T-helper 9 cell (primary cell): ENCODE measurements at places on chromosomes 7 and 10.

GRCh38 chr7:92057375-92057774 lies 76.9 kb downstream of the CYP51A1 start:
- no peak for DNase-seq

DNA sequence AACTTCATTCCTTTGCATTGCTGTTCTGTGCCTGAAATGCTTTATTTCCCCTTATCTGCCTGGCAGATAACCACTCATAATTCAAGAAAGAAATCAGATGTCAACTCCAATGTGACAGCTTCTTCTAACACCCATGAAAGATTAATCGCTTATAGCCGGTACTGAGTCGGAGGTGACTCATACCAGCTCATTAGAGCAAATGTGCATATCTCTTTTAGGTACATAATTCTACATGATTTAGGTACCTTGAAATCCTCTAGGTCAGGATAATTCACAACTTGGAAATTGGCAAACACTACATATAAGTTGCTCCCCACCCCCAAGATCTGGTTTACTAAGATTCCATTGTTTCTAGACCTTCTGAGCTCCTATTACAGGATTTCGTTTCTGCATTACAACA lies 554.4 kb upstream of the SORCS1 start:
- DNase-seq, result no peak

DNA sequence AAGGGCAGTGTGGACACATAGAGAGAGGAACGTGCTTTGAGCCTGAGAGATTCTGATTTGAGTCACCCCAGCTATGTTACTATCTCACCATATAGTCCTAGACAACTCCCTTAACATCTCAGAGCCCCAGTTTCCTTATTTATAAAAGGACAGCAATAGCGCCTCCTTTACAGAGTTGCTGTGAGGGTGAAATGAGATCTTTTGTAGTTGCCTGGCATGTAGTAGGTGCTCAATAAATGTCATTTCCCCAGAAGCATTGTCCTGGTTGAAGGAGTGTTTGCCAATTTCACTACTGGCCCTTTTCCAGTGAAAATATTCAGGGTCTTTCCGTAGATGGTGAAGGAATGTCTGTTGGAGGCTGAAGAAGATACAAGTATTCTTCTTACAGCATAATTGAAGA lies 51.3 kb upstream of the FAM180A start:
- no peak for DNase-seq

- no peak for DNase-seq
Observed at GRCh38 chr10:78313048-78313381, 279.4 kb downstream of the RPS24 start.

GRCh38 chr7:73520673-73521635 lies 1.1 kb downstream of the BAZ1B start:
- DNase-seq, result no peak
